Stimulated activated CD4-positive, alpha-beta T cell treated with anti-CD3 and anti-CD28 coated beads, Interleukin-1b, Interleukin-23, amount 100 ng/mL, for 1 hour (primary cell): ENCODE measurements at places on chromosomes 6 and 20.

DNA sequence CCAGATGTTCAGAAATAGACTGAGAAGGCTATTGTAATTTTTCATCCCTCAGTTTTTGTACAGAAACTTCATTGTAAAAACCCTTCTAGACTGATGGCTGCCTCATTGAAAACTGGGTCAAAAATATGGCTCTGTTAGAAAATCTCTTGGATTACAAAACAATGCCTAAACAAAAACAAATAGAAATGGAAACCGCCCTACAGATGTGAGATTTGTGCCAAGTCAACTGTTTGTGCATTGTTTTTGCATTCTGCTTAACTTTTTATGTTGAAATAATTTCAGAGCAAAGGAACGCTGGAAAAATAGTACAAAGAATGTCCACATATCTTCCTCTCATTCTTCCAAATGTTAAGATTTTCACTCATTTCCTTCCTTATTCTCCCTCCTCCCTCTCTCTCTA is 425.1 kb downstream of the FOXA2 start:
- DNase-seq = no peak

DNA sequence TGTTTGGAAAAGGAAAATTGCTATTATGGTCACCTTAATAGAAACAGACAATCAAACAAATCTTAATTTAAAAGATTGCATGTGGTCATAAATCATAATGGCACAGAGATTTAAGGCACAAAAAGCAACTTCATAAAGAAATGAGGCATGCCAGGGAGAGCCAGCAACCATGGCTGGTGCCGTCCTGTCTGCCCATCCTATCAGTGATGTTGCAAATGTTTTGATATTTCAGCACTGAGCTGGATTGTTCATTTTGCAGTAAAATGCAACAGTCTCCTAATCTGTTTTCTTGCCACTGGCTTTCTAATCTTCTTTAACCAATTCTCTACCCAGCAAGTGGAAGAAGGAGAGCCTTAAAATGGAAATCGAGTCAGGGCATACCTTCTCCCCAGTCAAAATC is 249.8 kb downstream of the SAMD5 start:
- no peak for DNase-seq

DNA sequence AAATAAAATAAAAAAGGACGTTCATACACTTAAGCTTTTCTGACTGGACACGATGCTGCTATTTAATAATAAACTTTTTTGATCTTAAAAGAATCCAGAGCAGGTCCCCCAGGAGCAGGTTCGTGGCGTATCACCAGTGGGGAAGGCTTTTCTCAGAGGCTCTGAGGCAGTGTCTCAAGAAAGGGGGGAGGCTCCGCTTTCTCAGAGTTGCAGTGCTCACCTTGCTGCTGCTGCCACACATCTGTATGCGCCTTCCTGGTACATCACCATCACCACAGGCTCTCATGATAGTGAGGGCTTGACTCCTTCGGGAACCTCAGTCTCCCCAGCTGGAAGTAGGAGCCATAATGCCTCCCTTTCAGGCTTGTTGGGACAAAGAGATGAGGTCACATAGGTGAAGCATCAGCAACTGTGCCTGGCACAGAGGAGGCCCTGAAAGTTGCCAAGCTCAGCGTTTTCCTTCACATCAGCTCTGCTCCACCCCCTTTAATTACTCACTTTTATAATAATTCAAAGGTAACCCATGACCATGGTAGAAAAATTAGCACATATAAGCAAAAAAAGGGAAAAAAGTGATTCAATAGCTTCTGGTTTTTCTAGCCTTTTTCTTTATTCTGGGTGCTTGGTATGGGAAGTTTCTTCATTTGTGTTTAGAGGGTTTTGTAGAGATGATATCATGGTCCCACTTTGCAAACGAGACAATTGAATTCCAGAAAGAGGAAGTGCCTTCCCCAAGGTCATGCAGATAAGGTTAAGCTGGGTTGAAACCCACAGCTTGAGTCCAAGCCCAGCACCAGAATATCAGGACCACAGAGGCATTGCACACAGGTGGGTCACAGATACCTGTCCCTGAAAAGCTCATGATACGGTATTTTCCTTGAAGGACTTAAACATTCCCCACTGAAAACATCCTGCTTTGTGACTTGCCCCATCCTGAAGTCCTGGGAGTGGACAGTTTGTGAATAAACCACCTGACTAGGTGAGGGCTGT is 24.5 kb downstream of the SRSF3 start:
- DNase-seq = no peak

DNA sequence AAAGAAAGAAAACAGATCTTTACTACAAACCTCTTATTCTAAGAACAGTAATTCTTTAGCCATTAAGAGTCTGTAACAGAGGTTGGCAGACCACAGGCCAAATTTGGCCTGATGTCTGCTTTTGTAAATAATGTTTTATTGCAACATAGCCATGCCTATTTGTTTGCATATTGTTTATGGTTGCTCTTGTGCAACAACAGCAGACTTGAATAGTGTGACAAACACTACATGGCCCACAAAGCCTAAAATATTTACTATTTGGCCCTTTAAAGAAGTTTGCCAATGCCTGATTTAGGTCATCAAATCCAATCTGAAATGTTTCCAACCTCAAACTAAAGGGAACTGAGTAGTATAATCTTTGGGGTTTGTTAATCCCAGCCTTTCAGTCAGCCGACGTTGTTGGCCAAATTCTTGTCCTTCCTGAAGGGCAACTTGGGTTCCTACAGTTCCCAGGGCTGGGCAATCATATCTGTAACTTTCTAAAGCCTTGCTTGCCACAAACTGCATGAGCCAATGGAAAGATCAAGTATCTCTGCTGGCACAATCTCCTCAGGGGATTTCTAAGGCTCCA is 33.9 kb upstream of the TBC1D20 start:
- no peak for DNase-seq

DNA sequence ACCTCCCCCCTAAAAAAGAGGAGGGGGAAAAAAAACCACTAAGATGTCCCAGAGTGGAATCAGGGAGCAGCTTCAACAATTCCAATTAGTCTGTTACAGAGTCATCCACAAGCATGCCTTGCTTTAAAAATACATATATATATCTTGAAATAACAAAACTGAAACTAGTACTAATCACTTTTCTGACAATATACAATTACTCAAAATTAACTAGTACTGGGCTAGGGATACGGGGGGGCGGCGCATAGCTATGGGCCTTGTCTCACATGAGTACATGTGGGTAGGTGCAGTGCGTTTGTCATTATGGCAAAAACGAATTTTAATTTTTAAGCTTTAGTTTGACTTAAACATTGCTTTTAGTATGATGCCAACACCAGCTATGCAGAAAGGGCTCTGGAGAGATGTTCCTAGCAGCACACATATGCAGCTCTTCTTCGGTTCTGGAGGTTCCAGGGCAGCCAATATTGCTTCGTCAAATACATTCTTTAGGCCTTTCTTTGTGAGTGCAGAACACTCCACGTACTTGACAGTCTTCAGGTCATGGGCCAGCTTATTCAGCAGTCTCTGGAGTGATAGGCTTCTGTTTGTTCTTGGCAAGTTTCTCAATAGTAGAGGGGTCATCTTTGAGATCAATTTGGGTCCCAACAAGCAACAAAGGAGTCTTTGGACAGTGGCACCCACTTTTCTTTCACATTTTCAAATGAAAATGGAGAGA is 38.8 kb downstream of the ITCH start:
- DNase-seq = no peak

- no peak for DNase-seq
Observed at GRCh38 chr20:63064310-63064709, 57.5 kb upstream of the BHLHE23 start.

GRCh38 chr6:29826271-29826670 is 1.4 kb upstream of the HLA-G start:
- DNase-seq = no peak

- DNase-seq = no peak
Observed at GRCh38 chr6:126067073-126067472, 80.7 kb downstream of the TRMT11 start.

GRCh38 chr6:148134592-148134991 is 208.0 kb upstream of the SASH1 start:
- DNase-seq = no peak

DNA sequence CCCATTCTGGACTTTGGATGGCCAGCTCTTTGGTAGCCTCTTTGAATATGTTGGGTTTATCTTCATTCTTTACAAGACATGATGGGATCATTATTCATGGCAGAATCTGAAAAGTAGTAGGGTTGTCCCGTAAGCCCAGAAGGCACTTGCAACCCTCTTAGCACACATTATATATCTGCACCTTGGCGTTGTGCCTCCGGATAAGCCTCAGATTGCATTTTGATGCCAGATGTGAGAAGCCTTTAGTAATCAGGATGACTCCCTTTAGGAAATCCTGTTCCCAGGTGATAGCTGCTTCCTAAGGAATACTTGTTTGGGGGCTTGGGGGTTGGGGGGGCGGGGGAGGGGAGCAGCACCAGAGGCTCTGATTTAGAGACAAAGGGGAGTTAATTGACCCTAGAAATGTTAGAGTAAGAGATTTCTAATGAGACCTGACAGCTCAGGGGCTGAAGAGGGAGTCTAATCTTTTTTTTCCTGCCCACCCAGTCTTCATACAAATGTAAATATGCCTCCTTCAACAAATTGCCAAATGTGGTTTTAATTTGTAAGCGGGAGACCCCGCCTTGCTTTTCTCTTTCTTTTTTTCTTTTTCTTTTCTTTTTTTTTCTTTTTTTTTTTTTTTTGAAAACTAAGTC is 55.1 kb downstream of the JAG1 start:
- no peak for DNase-seq

- DNase-seq = no peak
Observed at GRCh38 chr6:72963946-72964345, 261.4 kb downstream of the KHDC1L start.

DNA sequence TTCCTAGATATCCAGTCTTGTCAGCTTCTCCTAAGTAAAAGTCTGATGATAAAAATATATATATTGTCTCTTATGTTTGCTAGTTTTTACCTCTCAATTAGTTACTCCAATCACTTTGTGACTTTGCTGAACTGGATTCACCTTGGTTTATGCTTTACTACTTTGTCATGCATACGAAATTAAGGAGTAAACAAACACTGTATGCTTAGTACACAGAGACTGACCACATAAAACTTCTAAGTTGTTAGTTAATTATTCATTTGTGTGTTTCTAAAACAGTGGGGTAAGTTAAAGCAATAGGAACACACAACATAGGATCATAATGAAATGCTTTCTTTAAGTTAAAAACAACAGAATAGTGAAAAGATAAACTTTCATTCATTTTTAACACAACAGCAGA is 877.3 kb upstream of the MAP3K7 start:
- DNase-seq = no peak

- DNase-seq = no peak
Observed at GRCh38 chr20:48983423-48984400, 62.2 kb downstream of the ARFGEF2 start.

DNA sequence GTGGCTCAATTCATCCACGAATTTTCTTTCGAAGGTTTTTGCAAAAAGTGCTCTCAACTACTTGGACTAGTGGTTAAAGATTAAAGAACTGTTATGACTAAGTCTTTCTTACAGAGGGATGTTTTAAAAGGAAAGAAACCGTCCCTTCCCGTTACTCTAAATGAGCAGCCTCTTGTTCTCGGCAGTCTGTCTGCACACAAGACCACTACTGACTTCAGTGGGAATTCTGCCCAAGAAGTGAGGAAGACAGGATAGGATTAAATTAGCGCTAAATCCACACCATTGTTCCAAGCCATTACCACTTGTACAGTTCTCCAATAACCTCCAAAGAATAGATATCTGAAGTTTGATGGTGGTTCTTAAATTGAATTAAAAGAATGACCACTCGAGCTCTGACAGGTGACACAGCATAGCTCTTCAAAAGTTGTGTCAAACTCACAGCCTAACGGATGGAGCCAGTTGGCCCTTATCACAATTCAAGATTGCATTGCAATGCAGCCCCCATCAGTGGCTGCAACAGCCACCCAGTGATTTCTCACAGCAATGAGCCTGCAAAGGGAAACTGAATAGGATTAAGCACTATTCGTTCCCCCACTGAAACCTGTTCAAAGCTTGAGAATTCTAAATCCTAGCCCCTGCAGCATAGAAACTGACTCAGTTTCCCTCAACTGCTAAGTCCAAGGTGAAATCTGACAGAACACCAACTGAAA is 1.8 kb downstream of the EPB41L2 start:
- no peak for DNase-seq

DNA sequence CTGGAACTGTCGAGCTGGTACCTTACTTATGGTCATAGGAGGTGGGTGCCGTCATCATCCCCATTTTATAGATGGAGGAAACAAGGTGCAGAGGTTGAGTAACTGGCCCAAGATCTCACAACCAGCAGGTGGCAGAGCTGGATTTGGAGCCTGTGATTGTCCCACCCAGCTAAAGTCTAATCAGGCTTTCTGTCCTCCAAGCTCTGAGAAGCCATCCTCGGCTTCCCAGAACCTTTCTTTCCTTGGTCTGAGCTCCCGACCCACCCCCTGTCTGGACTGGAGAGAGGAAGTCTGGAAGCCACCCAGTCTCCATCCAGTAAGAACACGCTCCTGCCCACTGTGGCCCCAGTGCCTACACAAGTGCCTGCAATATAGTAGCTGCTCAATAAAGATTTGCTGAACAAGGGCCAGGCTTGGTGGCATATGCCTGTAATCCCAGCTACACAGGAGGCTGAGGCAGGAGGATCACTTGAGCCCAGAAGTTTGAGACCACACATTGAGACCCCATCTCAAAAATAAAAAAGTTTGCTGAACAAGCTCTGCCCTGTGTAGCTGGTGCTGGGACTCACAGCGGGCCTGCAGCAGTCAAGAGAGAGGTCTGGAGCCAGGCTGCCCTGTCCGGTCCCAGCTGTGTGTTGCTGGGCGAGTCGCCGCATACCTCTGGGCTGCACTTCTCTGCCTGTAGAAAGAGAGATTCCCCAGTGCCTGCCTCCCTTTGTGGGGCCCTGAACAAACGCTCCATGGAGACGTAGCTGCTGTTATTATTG is 32.5 kb upstream of the DLGAP4 start:
- DNase-seq = no peak

DNA sequence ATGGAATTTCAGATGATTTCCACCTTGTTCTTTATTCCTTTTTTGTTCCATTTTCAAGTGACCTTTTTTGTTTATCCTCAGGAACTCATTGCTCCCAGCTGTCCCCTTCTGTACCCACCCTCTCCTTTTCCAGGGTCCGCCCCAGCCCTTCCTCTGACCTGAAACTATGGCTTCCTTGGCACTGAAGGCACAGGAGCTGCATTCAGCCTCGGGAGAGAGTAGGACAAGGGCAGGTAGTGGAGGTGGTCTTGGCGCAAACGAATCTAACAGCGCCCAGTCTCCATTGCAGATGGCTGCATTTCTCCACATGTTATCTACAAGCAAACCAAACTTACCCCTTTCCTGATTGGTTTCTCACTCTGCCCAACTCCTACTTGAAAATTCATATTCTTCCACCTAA is 8.8 kb upstream of the ULBP2 start:
- no peak for DNase-seq

GRCh38 chr6:159168536-159169192 is 536 bp upstream of the FNDC1 start:
- no peak for DNase-seq

GRCh38 chr6:51260003-51260402 is 441.3 kb downstream of the TFAP2B start:
- no peak for DNase-seq

GRCh38 chr20:38369389-38369788 is 23.1 kb downstream of the LBP start:
- DNase-seq = no peak
